ENCODE measurements at places on chromosomes 7 and 10. TPM values are rescaled to one million over a fixed set of nuclear protein-coding genes. Genes with fewer than 3 reads are reported as not detected.

GRCh38 chr10:129048513-129048912, 418.5 kb upstream of the MGMT start:
- no peak overlapping the region for H3K4me3 ChIP-seq
- DNase-seq = no peak
- peaks cover 2% of the 10 kb centered on the region for H3K4me1 ChIP-seq
- no peak overlapping the region for H3K27ac ChIP-seq

- peaks cover 43% of the 10 kb centered on the region for H3K4me1 ChIP-seq
- H3K4me3 ChIP-seq = no peak overlapping the region
- DNase-seq = peak; percentile 14
- peak overlapping the region; percentile 54 for H3K27ac ChIP-seq
- no peaks in the 10 kb centered on the region for H3K27me3 ChIP-seq
Observed at GRCh38 chr10:70198696-70199466, 28.6 kb upstream of the SAR1A start.

GRCh38 chr10:23203369-23204325, 11.5 kb downstream of the PTF1A start:
- H3K27ac ChIP-seq = no peak overlapping the region
- H3K27me3 ChIP-seq = peaks cover 71% of the 10 kb centered on the region
- no peaks in the 10 kb centered on the region for H3K4me1 ChIP-seq
- no peak for DNase-seq
- no peak overlapping the region for H3K4me3 ChIP-seq
- peaks cover 2% of the 10 kb centered on the region for H3K36me3 ChIP-seq

Gene LIPK
- total RNA-seq = not detected

GRCh38 chr10:119337223-119337622, 129.9 kb downstream of the GRK5 start:
- no peak overlapping the region for H3K4me3 ChIP-seq
- no peak for DNase-seq
- peaks cover 10% of the 10 kb centered on the region for H3K36me3 ChIP-seq
- no peaks in the 10 kb centered on the region for H3K27me3 ChIP-seq
- H3K27ac ChIP-seq = no peak overlapping the region
- peaks cover 23% of the 10 kb centered on the region for H3K4me1 ChIP-seq

- no peak for DNase-seq
- H3K4me1 ChIP-seq = peaks cover 27% of the 10 kb centered on the region
- no peak overlapping the region for H3K27ac ChIP-seq
- H3K36me3 ChIP-seq = peaks cover under 1% of the 10 kb centered on the region
Observed at GRCh38 chr7:41873741-41874140, 170.9 kb upstream of the INHBA start.

GRCh38 chr7:50436133-50436806, 13.9 kb downstream of the FIGNL1 start:
- H3K4me3 ChIP-seq = no peak overlapping the region
- H3K27ac ChIP-seq = no peak overlapping the region
- no peaks in the 10 kb centered on the region for H3K27me3 ChIP-seq
- peaks cover 21% of the 10 kb centered on the region for H3K36me3 ChIP-seq

- no peaks in the 10 kb centered on the region for H3K36me3 ChIP-seq
- no peak overlapping the region for H3K4me3 ChIP-seq
- no peak overlapping the region for H3K27ac ChIP-seq
- peak; percentile 44 for DNase-seq
- peaks cover 13% of the 10 kb centered on the region for H3K27me3 ChIP-seq
Observed at GRCh38 chr10:110311357-110311949, 6.7 kb upstream of the SMNDC1 start.

Gene GNGT1
- not detected for total RNA-seq

Gene INPP5F
- total RNA-seq = 11.1 TPM

- peaks cover 97% of the 10 kb centered on the region for H3K27me3 ChIP-seq
- no peaks in the 10 kb centered on the region for H3K4me1 ChIP-seq
- no peak for DNase-seq
- no peaks in the 10 kb centered on the region for H3K36me3 ChIP-seq
- no peak overlapping the region for H3K4me3 ChIP-seq
Observed at GRCh38 chr7:96997512-96998032, 7.8 kb upstream of the DLX6 start.

Gene GPNMB
- not detected for total RNA-seq

DNA sequence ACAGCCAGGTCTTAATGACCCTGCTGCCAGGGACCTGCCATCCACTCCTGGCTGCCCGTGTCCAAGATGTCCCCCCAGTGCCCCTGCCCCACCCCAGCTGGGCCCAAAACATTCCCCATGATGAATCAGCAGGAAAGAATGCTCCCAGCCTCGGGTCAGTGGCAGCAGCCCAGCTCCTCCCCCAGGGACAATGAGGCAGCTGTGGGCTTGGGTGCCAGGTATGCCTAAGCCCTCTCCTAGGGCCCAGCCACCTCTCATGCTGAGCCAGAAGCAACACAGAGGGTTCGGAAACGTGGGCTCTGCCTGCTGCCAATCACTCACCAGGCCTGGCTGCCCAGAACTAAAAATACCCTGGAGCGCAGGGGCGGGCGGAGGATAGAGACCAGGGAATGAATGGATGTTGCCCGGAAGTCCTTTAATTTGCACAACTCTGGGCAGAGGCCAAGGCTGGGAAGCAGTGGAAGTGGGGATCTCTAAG, 1.5 kb upstream of the LOXL4 start:
- H3K27ac ChIP-seq = no peak overlapping the region
- no peak overlapping the region for H3K4me3 ChIP-seq
- no peaks in the 10 kb centered on the region for H3K36me3 ChIP-seq
- H3K4me1 ChIP-seq = no peaks in the 10 kb centered on the region

Gene ZNF680
- 10.2 TPM for total RNA-seq

DNA sequence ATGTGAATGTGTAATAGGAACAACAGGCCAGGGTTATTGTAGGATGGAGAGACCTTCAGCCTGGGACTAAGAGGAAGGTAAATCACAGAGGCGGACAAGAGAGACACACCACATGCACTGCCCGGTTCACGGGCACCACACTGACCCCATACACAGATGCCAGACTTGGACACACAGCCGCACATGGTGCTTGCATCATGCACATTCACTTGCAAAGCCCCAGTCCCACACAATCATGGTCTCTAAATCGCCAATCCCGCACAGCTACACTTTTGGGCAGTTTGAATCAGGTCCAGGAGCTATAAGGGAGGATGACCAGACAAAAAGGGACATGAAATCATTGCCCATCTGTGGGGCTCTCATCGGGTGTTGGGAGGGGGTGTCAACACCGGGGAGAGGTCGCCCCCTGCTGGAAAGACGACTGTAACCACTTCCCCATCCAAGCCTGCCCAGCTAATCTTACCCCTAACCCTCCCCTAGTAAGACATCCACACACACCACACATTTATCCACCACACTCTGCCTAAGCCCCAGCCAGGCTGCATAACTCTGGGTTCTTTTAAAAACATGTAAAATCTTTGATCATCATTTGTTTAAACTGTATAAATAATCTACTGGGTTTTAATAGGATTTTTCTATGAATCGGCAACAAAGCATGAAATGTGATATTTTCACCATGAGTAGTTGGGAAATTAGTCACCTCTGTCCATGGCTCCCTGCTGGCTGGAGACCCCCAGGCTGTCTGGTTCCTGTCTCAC, 40.5 kb upstream of the SLF2 start:
- H3K36me3 ChIP-seq = no peaks in the 10 kb centered on the region
- no peak overlapping the region for H3K27ac ChIP-seq
- H3K4me1 ChIP-seq = no peaks in the 10 kb centered on the region

DNA sequence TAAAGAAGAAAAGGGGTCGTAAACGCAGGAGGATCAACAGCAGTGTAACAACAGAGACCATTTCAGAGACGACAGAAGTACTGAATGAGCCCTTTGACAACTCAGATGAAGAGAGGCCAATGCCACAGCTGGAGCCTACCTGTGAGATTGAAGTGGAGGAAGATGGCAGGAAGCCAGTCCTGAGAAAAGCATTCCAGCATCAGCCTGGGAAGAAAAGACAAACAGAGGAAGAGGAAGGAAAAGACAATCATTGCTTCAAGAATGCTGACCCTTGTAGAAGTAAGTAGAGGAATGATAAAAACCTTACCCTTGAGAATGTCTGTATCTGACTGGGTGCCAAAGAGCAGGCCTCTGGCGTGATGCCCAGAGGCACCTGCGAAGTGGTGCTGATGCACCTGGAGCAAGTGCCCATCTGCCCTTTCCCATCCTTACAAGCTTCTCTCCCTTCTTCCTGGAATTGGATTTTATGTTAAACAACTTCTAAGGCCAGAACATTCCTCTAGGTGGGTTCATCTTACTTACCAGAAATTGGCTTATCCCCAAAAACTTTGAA, 86.4 kb upstream of the SAMD8 start:
- no peak for DNase-seq
- no peak overlapping the region for H3K27ac ChIP-seq
- peaks cover 26% of the 10 kb centered on the region for H3K36me3 ChIP-seq

DNA sequence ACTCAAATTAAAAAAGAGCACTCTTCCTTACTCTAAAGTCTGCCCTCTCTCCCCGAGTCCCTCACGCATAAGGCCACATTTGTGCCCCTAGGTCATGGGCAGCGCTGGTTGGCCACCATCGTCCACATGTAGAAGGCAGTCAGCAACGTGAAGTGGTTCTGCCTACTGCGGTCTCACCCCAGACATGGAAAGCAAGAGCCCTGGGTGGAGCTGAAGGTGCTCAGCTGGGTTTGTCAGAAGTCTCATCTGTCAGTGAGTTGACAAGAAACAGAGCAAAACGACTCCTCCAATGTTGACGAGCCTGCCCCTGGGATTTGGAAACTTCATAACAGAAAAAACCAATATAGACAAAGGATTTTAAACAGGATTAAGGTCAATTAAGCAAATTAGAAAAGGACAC, 192.3 kb upstream of the PRSS58 start:
- peaks cover 24% of the 10 kb centered on the region for H3K4me1 ChIP-seq
- H3K4me3 ChIP-seq = peak overlapping the region; percentile 17
- H3K36me3 ChIP-seq = no peaks in the 10 kb centered on the region
- DNase-seq = no peak
- H3K27ac ChIP-seq = peak overlapping the region; percentile 50

DNA sequence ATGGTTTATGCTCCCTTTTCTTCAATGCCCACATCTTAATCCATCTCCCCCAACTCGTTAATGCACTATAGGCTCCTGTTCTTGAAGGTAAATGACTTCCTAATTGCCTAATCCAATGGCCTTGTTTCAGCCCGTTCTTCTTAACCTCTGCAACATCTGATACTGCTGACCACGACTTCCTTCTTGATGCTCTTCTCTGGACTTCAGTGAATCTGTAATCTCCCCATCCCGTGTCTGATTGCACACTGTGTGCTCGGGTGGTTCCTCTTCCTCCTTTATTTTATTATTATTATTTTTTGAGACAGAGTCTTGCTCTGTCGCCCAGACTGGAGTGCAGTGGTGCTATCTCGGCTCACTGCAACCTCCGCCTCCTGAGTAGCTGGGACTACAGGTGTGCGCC, 58.9 kb downstream of the HIPK2 start:
- H3K27ac ChIP-seq = no peak overlapping the region
- H3K27me3 ChIP-seq = no peaks in the 10 kb centered on the region
- no peak overlapping the region for H3K4me3 ChIP-seq
- H3K36me3 ChIP-seq = peaks cover 7% of the 10 kb centered on the region

Gene ASZ1
- total RNA-seq = not detected

- H3K4me3 ChIP-seq = no peak overlapping the region
- no peak for DNase-seq
- H3K27ac ChIP-seq = no peak overlapping the region
- H3K4me1 ChIP-seq = no peaks in the 10 kb centered on the region
- no peaks in the 10 kb centered on the region for H3K27me3 ChIP-seq
Observed at GRCh38 chr10:120584786-120585185, 127.8 kb downstream of the PLPP4 start.

DNA sequence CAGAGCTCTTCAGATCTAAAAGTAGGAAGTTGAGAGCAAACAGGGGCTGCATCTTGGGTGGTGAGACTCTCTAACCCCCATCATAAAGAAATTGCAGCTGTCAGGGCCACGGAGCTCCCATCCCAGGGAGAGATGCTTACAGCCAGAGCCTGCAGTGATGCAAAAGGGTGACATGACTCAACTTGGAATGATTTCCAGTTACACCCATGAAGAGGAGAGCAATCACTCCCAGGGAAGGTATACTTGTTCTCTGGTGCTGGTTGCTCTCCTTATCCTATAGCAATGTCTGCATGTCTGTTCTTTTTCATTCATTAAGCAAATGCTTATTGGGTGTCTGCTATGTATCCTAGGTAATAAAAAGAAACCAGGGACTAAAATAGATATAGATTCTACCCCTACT, 228.0 kb downstream of the RAB11FIP2 start:
- H3K27ac ChIP-seq = no peak overlapping the region
- peaks cover 2% of the 10 kb centered on the region for H3K27me3 ChIP-seq
- H3K4me1 ChIP-seq = no peaks in the 10 kb centered on the region
- H3K4me3 ChIP-seq = no peak overlapping the region
- DNase-seq = no peak

DNA sequence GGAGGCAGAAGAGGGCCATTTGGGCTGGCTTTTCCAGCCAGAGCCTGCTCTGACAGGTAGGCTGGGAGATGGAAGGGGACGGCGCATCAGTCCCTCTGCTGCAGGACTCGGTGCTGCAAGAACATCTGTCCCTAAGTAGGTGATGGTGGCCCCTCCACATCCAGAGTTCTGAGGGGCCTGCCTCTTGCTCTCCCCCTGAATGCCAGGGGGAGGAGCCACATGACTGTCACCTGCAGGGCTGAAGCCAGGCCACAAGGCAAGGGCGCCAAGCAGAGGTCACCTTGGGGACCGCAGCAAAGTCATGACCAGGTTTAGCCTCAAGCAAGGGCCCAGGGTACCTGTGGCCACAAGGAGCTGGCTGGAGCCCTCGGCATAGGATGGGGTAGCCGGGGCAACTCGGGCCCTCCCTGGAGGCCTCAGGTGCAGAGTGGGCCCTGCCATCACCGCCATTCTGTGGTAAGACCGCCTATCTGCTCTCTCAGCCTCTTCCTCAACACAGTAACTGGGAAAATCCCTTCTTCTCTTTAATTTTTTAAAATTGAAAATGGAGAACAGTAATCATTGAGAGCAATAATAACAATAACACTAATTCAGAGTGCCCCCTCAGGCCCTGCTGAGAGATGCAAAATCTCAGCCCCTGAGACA, 99.3 kb downstream of the FAM53B start:
- DNase-seq = no peak
- H3K27me3 ChIP-seq = no peaks in the 10 kb centered on the region
- H3K4me3 ChIP-seq = no peak overlapping the region
- H3K4me1 ChIP-seq = peaks cover 76% of the 10 kb centered on the region
- peak overlapping the region; percentile 81 for H3K27ac ChIP-seq

- H3K27ac ChIP-seq = peak overlapping the region; percentile 89
- no peaks in the 10 kb centered on the region for H3K27me3 ChIP-seq
- H3K4me1 ChIP-seq = peaks cover 39% of the 10 kb centered on the region
Observed at GRCh38 chr7:150357270-150357669, 11.4 kb upstream of the REPIN1 start.

- no peak overlapping the region for H3K27ac ChIP-seq
- H3K27me3 ChIP-seq = no peaks in the 10 kb centered on the region
Observed at GRCh38 chr7:80804589-80804988, 114.3 kb downstream of the SEMA3C start.

Gene FAM13C
- not detected for total RNA-seq

Gene SAP25
- 34.6 TPM for total RNA-seq

Gene KCNH2
- total RNA-seq = 0.30 TPM

DNA sequence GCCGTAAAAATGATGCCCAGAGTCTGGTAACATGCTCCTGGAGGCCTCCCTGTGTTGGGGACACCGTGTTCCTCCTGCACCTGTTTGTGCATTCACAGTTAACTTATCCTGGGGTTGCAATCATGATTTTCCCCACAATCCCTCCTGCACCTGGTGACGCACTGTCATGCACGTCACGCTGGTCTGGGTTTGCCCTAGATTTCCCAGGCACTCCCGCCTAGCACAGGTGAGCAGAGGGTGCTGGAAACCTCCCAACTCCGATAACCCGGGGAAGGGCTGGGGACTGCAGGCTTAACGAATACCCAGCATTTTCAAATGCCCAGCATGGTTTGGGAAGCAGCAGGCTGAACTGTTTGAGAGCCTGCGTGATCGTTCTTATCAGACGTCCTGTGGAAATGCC, 427.1 kb downstream of the TCERG1L start:
- H3K4me3 ChIP-seq = no peak overlapping the region
- no peaks in the 10 kb centered on the region for H3K27me3 ChIP-seq
- H3K27ac ChIP-seq = no peak overlapping the region
- no peaks in the 10 kb centered on the region for H3K4me1 ChIP-seq
- no peak for DNase-seq

Gene NKX6-2
- not detected for total RNA-seq

All from activated CD4-positive, alpha-beta T cell treated with anti-CD3 and anti-CD28 coated beads, Interleukin-2, amount 10 ng/mL, durations not matched to agents 7 days and 5 days (primary cell).